ENCODE measurements at places on chromosomes 1 and 21.

DNA sequence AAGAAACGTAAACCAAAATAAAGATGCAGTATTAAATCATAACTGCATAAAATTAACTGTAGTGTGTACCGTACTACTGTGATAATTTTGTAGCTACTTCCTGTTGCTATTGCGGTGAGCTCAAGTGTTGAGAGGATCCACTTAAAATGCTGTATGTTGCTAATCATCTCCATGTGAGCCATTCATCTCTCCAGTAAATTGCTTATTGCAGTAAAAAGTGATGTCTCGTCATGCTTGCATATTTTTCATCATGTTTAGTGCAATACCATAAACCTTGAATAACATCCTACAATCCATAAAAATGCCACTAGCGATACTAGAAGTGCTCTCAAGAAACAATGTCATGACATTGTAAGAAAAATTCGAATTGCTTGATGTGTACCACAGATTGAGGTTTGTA, 66.3 kb downstream of the RAVER2 start:
- DNase-seq = no peak

- no peak for DNase-seq
Observed at GRCh38 chr1:54965624-54966340, 14.6 kb upstream of the TMEM61 start.

GRCh38 chr1:81781749-81782148, 19.0 kb upstream of the ADGRL2 start:
- no peak for DNase-seq

GRCh38 chr1:42973799-42974198, 15.1 kb upstream of the SLC2A1 start:
- DNase-seq = no peak

GRCh38 chr1:150567341-150567716, 12.1 kb downstream of the MCL1 start:
- no peak for DNase-seq

GRCh38 chr1:59314776-59315528, 18.1 kb downstream of the FGGY start:
- no peak for DNase-seq

- DNase-seq = no peak
Observed at GRCh38 chr1:246497331-246497915, 9.7 kb downstream of the SMYD3 start.

DNA sequence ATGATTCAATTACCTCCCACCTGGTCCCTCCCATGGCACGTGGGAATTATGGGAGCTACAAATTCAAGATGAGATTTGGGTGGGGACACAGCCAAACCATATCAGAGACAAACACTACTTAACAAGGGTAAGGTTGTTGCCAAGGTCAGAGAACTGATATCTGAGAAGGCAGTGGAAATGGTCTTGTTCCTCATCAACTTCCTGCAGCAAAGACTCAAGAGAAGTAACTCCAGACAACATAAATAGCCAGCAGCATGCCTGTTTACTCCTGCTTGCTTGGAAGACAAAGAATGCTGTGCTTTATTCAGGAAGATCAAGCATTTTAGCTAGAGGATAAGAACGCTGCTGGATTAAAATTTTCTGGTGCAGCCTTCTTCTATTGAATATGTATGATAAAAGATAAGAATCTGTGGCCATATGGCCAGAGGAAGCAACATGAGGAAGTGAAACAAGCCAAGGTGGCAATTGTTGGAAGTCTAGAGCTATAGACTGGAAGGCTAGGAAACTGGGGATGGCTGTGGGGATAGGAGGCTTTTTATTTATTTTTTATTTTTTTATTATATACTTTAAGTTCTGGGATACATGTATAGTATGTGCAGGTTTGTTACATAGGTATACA, 36.4 kb downstream of the DDAH1 start:
- DNase-seq = no peak

DNA sequence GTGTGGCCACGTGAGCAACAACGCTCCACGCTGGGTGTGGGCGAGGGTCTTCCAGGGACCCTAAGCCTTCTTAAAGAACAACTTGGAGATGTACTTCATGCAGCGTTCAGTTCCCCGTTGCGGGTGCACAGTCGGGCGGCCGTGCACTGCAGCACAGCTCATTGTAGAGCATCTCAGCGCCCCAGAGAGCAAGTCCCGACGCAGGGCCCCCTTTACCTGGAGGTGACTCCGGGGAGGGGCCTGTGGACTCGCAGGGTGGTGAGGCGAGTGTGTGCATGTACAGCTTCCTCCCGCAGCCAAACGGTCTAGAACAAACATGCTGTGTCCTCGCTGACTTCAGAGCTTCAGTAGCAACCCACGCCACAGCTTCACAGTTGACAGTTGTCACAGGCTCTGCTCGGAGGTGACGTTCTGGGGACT, 19.5 kb downstream of the RRP1 start:
- DNase-seq = no peak

DNA sequence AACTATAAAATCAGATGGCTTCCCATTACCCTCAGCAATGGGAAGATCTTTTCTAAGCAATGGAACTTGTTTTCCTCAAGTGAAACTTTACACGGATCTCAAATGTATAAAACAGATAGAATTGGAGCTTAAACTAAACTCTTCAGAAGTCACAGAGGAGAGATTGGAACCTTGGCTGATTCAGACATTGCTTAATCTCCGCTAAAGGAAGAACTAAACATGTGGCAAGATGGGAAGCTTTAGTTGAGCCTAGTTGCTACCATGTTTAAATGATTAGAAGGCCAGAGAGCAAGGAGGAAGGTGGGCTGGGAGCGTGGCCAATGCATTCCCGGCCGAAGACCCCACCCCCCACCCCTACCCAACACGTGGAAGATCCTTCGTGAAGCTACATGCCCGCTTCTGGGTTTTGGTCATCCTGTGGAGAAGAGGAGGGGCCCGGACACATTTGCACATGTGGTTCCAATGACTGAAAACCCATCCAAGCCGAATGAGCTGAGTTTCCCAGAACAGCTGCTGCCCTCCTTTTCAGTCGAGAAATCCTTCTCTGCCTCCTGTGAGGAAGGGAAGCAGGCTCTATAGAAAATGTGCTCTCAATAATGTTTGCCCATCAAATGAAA, 164.3 kb downstream of the MIS18A start:
- no peak for DNase-seq

- DNase-seq = no peak
Observed at GRCh38 chr21:31500071-31500470, 156.0 kb upstream of the TIAM1 start.

GRCh38 chr1:159957824-159958268, 3.8 kb upstream of the SLAMF9 start:
- no peak for DNase-seq

DNA sequence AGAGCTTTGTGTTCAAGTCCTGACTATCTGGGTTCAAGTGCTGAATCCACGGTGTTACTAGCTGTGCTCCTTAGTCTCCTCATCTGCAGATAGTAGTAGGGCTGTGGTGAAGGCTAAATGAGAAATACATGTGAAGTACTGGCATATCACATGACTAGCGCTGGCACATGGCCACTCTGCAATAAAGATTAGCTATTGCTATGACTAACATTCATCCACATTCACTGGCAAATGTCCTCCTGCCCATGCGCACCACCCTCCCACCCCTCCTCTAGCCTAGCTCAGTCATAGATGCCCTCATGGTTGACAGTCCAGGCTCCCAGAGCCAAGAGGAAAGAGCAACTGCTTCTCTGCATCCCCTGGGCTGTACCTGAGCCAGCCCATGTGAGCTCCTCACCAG, 8.5 kb upstream of the COL8A2 start:
- no peak for DNase-seq

- DNase-seq = no peak
Observed at GRCh38 chr1:222326006-222326709, 221.7 kb downstream of the HHIPL2 start.

- no peak for DNase-seq
Observed at GRCh38 chr1:91221017-91221416, 183.6 kb downstream of the HFM1 start.

DNA sequence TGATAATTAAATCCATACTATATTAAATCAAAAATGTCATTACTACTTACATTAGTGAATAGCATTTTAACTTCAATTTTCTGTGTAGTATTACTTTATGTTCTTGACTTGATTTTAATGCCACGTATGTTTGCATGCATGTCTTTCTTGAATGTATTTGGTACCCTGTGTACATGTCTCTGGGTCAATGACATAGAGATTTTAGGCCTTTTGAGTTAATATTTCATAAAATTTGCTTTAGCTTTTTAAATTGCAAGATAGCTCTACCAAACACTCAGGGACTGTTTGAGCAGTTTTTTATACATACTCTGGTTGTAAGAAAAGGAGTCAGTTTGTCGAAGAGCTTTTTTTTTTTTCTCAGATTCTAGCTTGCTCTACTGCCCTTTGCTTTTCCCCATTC, 1.5 kb downstream of the MLLT11 start:
- DNase-seq = no peak

GRCh38 chr21:30695956-30696355, 22.6 kb downstream of the KRTAP21-3 start:
- DNase-seq = no peak

GRCh38 chr21:30271611-30272010, 11.1 kb downstream of the KRTAP24-1 start:
- DNase-seq = no peak

DNA sequence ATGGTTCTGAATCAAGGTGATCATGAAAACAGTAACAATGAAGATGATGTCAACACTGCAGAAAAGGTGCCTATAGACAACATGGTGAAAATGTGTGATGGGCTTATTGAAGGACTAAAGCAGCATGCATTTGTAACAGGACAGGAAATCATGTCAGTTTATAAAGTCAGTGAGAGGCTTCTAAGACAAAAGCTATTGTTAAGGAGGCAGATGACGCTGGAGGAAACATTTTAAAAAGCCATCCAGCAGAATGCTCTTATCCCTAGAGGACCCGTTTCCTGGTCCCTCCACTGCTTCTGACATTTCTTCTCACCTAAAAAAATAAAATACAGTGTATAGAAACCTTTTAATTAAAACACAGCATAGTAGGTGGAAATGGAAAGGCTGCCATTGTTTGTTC, 40.9 kb downstream of the CYYR1 start:
- DNase-seq = no peak

- DNase-seq = no peak
Observed at GRCh38 chr1:63690966-63691700, 82.7 kb upstream of the ROR1 start.

GRCh38 chr1:20640183-20640597, 6.9 kb downstream of the PINK1 start:
- no peak for DNase-seq

DNA sequence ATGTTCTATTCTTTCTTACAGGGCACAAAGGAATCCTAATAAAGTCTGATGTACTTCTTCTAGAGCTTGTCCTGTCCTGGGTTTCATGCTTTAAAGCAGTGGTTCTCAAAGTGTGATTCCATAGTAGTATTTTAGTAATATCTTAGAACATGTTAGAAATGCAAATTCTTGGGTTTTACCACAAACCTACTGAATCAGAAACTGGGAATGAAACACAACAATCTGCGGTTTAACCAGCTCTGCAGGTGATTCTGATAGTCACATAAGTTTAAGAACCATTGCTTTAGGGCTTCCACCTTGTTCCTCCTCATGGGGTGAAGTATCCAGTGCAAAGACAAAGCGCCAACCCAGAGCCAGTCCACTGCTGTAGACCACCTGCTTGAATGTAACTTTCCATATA, 41.1 kb downstream of the NGF start:
- no peak for DNase-seq

DNA sequence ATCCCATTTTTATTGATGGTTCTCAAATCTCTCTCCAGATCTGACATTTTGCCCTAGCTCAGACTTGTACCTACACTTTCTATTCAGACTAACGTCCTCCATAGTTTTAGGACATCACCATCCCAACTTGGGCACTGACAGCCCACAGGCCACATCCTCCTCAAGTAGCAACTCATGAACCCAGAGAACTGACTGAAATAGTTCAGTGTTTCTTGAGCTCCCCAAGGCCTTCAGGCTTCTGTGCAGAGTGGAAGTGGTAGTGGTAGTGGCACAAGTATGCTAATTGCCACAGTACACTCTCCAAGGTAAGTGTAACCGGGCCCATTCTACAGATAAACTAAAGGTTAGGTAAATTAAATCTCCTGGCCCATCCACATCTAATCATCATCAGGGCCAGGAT, 112.6 kb downstream of the SLC45A1 start:
- DNase-seq = no peak

DNA sequence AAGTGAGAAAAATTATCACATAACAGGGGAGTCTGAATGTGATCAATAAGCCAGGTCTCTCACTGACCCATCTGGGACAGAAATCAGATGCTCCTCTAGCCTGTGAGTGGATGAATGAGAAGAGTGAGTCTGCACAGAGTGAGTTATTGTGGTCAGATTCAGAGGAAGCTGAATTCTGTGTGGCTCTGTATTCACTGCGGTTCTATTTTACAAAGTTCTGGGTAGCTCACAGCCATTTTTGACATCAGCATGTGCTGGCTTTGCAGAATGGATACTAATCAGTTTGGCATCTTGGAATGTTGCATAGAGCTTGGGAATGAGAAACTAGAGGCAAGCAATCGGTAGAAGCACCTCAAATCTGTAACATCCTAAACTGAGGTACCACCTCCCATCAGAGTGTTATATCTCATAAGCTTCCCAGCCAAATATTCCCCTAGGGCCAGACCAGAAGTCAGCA, 3.8 kb downstream of the COLGALT2 start:
- DNase-seq = no peak

DNA sequence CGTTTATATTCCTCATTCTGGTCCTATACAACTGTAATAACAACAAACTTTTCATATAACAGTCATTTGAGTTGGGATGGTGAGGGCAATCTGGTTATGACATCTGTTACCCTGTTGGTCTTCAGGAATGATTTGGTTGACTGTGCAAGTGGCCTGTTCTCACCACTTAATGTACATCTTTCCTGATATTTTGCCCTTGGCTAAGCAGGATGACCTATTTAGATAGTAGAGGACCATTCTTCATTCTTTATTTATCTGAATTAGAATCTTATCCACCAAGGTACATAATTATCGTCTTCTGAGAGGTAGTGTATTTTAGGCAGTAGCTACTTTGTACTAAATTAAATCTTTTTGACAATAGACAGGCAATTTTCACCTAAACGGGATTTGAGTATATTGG, 154.3 kb downstream of the DNM3 start:
- DNase-seq = no peak

GRCh38 chr1:90246069-90246468, 251.2 kb downstream of the ZNF326 start:
- no peak for DNase-seq

DNA sequence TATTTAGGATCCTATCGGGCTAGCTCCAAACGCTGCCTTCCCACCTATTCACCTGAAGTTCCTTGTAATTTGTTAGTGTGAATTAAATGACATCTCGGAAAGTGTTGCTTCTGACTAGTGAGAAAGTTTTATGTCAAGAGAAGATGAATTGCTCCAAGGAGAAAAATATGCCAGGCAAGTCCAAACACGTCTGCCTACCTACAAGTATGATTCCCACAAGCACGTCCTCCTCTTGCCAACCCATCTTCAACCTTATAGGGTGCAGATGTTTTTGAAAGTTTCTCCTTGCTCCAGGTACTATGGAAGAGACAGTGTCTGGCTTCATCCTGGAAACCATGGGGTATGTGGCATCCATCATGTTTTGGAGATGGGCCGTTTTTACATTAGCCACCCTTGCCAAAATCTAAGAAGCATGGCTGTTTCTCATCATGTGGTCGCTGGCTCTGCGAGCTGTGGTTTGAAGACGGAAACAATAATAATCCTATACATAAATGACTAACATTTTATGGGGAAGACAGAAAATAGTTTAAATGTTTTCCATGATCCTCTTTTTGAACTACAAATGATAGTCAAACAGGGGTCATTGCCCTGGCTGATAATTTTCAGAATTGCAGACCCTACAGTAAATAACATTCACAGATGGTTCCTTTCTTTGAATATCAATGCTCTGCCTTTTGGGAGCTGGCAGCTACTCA, 505.8 kb downstream of the SMYD3 start:
- no peak for DNase-seq
